ENCODE measurements at places on chromosomes 5 and 9.

- DNase-seq, result no peak
Measured at GRCh38 chr9:133167096-133167730, 3.5 kb upstream of the GBGT1 start.

- DNase-seq, result no peak
Measured at GRCh38 chr5:9399094-9399493, 146.8 kb downstream of the SEMA5A start.

- peak; percentile 28 for DNase-seq
Measured at GRCh38 chr5:148290271-148291195, 21.7 kb upstream of the SPINK7 start.

DNA sequence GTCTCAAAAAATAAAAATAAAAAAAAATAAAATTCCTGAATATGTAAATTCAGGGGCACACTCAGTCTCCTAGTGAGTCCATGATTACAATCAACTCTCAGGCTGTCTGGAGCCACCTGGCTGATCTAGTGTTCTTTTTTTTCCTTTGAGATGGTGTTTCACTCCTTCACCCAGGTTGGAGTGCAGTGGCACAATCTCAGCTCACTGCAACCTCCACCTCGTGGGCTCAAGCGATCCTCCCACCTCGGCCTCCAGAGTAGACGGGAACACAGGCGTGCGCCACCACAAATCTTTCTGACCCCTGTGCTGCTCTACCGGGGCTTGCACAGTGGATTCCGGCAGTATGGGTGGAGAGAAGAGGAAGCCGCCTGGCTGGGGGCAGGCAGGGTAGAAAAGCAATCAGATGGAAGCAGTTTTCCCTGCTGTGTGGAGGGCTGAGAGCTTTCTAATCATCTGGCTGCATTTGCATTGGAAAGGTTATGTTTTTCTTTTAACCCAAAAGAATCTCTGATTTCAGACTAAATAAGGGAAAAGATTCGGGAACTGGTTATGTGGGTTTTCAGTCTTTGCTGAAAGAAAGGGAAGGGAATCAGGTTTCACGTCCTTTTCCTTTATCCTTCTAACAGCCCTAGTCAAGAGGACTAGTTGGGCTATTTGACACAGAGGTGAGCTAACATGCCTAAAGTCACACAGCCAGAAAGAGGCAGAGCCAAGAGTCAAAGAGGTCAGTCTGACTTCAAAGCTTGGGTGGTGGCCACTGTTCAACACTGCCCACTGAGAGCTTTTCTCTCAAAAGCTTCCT is 26.3 kb upstream of the CORO2A start:
- DNase-seq, result no peak

- DNase-seq, result no peak
Measured at GRCh38 chr9:79021084-79021483, 550.7 kb upstream of the TLE4 start.

GRCh38 chr9:119436261-119436660 is 67.0 kb upstream of the BRINP1 start:
- DNase-seq, result no peak

DNA sequence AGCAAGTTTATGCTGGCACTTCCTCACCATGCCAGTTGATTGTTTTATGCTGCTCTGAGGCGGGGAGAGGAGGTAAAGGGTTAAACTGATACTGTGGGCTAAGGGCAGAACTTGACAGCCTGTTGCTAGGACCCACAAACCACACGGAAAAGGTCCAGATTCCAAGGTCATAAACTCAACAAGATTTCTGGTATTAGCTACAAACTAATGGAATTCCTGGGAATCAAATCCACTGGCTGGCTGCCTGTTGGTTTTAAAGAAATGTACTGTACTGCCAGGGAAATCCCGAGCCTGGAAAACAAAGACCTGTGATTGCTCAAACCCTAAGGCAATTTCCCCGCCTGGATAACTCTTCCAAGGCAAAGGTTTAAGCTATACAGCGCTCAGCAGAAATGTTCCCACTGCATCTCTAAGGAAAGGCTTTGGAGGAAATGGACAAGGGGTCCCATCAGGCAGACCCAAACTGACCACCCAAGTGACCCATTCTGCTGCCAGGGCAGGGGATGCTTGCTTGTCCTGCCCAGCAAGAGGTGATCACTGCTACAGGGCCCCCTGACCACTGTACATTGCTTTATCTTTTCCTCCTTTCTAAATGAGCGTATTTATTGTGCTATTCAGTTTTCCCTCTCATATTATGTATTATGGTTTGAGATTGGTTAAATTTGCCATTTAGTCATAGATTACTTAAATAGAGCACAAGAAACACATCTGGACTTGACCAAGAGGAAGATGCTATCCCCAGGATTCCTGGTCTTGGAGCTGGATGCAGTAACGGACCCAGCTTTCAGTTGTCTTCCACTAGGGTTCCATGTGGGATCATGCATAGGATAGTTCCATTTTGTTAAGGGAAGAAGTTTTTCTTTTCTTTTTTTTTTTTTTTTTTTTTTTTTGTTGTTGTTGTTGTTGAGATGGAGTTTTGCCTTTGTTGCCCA is 124.3 kb downstream of the SUSD1 start:
- DNase-seq, result no peak

DNA sequence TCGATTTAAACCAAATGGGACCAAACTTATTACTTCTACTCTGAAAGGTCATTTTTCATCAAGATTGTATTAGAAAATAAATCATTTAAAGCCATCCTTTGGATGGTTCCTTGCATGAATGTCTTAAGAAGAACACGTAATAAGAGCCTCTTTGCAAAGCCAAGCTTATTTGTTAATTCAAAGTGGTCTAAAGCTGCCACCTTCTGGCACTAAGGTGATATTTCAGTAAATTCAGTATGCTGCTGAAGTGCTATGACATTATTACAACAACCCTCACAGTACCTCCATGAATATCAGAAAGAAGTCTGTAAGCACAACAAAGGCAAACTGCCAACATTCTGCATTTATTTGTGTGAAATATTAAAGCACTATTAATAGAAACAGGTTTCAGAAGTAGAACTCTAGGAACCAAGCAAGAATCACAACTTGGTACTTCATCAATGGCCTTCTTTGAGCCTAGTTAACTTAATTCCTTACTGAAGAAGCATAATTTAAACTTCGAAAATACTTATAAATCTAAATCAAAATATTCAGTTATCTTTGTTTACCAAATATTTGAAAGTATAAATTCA is 53.1 kb upstream of the TYRP1 start:
- no peak for DNase-seq

- no peak for DNase-seq
Measured at GRCh38 chr9:131889437-131890251, 149.8 kb upstream of the RAPGEF1 start.

DNA sequence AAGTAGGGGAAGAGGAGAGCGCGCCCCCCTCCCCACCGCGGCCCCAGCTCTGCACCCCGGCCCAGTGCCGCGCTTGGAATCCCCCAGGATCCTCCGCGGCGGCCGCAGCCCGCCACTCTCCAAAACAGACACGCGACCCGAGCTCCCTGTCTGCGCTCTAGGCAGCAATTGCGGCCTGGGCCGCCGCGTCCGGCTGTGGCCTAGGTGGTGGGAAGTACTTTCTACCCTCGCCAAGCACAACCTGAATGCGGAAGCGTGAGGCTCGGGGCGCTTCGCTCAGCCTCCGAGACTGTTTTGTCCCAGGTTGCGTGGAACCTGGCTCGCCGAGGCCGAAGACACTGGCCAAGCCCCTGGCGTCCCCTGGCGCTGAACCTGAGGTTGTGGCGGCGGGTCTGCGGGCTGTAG is 3.3 kb upstream of the FOXB2 start:
- no peak for DNase-seq

- no peak for DNase-seq
Measured at GRCh38 chr5:78354066-78354670, 6.2 kb upstream of the SCAMP1 start.

GRCh38 chr9:14542071-14542470 is 151.2 kb downstream of the ZDHHC21 start:
- DNase-seq, result no peak

DNA sequence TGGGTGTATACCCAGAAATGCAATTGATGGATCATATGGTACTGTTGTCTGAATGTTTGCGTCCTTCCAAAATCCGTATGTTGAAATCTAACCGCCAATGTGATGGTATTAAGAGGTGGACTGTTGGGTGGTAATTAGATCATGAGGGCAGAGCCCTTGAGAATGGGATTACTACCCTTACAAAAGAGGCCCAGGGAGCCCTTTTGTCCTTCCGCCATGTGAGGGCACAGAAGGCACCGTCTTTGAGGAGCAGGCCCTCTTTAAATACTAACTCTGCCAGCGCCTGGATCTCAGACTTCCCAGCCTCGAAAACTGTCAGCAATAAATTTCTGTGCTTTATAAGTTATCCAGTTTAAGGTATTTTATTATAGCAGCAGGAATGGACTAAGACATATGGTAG is 156.0 kb upstream of the OTULINL start:
- no peak for DNase-seq

- no peak for DNase-seq
Measured at GRCh38 chr9:70228611-70229010, 30.2 kb upstream of the SMC5 start.

DNA sequence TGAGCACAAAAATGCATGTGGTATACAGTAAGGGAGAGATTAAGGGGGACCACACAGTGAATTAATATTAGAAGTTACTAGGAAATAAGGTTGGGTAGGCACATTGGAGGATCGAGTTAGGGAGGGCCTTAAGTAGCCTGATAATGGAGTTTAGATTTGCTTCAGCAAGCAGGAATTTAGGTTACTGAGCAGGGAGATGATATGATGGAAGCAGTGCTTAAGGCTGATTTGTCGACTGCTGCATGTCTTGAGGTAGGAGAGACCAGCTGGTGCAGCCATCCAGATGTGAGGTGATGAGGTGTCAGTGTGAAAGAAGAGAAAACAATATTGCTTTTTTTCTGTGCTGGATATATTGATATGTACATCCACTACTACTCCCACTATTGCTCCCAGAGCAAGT is 55.2 kb upstream of the ACTBL2 start:
- no peak for DNase-seq

DNA sequence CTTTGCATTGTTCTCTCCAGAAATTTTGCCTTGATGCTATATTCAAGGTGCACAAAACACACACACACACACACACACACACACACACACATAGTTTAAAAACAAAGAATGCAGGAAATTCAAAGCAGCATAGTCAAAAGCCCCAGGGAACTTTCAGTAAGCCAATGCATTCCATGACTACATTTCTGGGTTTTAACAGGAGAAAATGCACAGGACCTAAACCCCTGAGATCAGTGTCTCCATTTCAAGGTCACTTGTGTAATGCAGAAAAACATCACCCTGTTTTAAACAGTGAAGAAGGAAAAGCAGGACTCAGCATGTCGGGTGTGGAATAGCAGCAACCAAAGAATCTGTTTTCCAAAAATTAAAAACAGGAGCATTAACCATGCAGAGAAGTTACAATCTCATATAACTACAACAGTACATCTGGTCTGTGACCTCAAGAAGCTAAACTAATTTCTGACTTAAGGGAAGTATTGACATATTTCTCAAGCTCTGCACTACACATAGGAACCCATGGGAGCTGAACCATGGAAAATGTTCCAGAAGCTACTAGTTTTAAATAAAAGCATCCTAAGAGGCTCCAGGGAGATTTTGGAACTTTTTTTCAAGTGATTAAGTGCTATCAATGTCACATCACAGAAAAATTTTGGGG is 296.7 kb downstream of the HINT1 start:
- no peak for DNase-seq

DNA sequence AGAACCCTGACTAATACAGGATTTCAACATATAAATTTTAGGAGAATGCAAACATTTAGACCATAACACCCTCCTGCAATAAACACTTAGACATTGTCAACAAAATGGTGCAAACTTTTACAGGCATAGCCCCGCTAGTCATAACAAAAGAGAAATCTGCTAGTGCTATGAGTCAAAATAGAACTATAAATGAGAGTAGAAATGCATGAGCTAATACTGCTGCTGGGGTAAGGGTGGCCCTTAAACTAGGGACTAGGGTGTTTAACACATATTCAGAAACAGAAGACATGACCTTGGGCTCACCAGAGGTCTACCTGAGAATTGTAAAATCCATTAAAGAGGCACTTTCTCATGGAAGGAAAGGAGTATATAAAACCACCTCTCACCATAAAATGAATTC is 131.6 kb downstream of the TLR4 start:
- DNase-seq, result no peak

GRCh38 chr9:36866840-36867239 is 167.2 kb downstream of the PAX5 start:
- DNase-seq, result no peak

- no peak for DNase-seq
Measured at GRCh38 chr5:172140120-172140519, 47.9 kb downstream of the STK10 start.

GRCh38 chr5:125595095-125595494 is 828.1 kb upstream of the GRAMD2B start:
- DNase-seq, result no peak
